Midbrain (tissue), 1 donor: ENCODE measurements at places on chromosomes 2 and 18.

DNA sequence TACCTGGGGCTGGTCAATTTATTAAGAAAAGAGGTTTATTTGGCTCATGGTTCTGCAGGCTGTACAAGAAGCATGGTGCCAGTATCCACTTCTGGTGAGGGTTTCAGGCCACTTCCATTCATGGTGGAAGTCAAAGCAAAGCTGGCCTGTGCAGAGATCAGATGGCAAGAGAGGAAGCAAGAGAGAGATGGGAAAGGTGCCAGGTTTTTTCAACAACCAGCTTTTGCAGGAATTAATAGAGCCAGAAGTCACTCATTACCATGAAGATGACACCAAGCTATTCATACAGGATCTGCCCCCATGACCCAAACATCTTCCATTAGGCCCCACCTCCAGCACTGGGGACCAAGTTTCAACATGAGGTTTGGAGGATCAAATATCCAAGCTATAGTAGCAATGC is 56.8 kb upstream of the ST3GAL5 start:
- DNase-seq: no peak

- no peak for DNase-seq
Measured at GRCh38 chr2:124323321-124323720, 298.2 kb downstream of the CNTNAP5 start.

DNA sequence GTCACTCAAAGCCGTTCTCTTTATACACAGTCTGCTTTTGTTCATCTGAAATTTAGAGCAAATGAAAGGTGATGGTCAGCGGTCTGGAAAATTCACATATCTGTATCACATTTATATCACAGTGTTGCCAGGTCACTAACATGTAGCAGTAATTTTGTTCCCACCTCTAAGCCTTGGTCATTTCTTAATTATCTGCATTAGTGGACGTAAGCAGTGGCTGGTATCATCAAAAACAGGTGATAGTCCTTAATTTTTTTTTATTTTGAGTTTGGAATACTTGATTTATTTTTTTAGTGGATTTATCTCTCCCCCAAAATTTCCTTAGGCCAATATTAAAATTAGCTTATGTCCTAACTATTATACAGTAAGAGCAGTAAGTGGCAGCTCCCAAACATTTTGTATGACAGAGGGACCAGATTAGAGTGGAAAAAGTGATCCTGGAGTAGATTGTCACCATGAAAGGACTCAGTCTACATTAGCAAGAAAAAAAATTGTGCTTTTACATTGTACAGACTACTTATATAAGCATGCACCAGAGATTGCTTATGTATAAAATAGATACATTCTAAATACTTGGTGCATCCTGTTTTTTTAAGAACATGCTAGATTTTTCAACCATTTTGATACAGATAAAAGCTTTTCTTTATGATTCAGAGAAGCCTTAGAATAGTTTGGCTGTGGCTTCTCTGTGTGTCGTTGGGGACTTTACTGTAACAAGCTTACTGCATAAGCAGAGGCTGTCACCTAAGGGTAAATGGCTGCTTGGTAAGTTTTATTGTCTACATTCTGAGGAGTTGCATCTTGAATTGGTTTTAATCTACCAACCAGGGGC is 65.0 kb downstream of the MAPRE2 start:
- no peak for DNase-seq

GRCh38 chr18:63368611-63369010 is 1.6 kb upstream of the KDSR start:
- DNase-seq: no peak

DNA sequence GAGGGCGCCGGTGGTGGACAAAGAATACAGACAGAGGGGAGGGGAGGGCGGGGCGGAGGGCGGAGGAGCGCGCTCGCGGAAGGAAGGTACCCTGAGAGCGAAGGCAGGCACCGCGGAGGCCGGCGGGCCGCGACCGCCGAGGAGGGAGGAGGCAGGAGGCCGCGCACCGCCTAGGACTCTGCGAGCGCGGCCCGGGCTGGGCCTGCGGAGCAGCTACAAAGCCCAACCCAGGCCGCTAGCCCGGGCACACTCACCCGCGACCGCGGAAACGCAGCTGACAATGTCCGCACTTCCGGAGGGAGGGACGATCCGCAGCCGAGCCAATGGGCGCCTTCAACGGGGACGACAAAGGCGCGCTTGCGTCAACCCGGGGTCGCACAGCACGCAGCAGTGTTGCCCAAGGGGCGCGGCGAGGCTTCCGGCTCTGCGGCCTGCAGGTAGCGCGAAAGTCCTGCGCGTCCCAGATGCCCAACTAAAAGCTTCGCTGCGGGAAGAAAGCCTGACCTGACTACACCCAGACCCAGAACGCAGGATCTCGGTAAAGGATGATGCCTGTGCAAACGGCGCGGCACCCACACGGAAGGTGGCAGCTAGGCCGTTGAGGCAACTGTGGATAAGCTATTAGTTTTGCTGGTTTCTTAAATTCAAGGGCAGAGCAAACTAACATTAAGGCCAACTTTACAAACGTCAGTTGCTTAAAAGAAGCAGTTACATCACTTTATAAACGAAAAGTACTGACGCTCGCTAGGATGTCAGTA is at the start of gene C18orf32:
Gene C18orf32, minus strand, starts transcription at position 282 of the 758 bp plus-strand sequence. CDS start 3,486 bp downstream, outside the sequence.
- DNase-seq: peak; percentile 95

- peak; percentile 77 for DNase-seq
Measured at GRCh38 chr2:24920098-24920808, at the start of gene ADCY3. TSS of gene ADCY3 (minus strand) at chr2:24920237. CDS start at chr2:24918987, 1,250 bp downstream.

DNA sequence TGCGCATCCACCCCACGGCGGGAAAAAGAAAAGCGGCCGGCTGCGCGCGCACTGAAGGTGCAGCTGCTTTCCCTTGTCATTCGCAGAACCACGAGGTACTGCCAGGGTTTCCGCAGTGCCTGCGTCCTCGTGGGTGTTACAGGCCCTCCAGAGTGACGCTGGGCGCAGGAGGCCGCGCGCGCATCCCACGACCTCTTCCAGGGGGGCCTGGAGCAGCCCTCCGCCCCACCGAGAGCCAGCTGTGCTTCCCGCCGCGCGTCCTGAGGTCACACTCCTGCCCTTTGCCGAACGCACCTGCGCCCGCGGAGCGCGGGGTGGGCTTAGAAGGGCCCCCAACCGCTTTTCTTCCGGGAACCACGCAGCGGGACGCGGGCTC is 378 bp upstream of the IAH1 start:
- DNase-seq: peak; percentile 26

DNA sequence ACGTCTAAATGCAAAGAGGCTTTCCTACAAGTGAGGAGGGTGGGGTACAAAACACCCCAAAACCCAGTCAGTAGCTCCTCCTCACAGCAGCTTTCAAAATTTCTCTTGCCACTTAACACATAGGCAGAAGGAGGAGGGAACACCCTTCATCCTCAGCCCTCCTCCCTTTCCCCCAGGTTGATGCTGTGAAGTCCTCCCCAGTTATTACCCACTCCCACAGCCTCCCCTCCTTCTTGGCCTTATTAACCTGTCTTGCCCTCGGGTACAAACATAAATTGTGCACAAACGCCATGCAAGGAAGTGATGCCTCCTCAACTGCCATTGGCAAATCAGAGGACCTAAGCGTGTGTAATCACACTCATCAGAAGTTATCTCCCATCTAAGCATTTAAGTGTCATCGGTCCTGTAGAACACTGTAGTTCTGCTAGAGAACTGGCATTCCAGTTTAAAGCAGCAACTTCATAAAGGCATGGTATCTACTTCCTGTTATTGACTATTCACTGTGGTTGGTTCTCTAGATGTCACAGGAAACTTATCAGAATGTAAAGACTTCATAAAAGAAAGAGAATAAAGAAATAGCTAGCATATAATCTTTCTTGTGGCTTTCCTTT is at the start of gene DSC1:
Gene DSC1, minus strand, starts transcription at position 32 of the 611 bp plus-strand sequence. CDS start 262 bp downstream, outside the sequence.
- no peak for DNase-seq

GRCh38 chr2:203949228-203949627 is 12.7 kb downstream of the ICOS start:
- DNase-seq: no peak

DNA sequence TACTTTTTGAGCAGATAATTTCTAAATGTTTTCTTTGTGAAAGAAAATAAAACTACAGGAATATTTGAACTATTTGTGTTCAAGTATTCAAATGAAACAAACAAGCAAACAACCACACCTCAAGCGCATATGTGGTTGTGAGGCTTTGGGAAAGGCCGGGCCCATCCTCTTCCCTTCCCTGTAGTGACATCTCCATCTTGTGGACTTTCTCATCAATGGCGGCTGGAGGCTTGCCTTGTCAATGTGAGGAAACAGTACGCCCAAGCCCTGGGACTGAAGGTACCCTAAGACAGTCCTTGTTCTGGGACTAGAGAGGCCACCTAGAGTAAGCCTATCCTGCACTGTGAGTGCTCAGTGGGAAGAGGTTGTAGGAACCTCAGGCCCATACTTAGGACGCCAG is 166.8 kb downstream of the TPGS2 start:
- no peak for DNase-seq

DNA sequence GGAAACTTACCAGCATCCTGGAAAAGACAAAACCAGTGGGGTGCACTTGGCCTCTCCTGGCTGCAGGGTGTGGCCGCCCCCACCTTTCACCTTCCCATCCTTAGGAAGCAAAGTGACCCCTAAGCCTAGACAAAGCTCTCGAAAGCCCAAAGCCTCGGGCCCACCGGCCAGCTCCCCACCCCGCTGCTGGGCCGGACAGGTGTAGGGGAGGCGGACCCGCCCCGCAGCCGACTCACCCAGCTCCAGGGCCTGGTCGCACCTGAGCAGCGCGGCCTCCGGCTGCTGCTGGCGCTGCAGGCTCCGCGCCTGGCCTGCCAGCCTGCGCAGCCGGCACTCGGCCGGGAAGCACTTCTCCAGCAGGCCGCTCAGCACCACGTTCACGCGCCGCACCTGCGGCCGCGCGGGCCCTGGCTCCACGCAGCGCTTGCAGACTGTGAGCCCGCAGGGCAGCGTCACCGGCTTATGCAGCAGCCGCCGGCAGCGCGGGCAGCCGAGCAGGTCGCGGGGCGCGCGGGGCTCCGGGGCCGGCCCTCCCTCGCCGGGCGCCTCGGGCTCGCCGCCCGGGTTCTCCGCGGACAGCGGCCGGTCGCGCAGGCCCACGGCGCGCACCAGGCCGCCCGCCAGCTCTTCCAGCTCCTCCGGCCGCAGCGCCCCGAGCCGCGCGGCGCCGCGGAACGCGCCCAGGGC is 979 bp downstream of the LONRF2 start:
- peak; percentile 26 for DNase-seq
